GM13977 (cell line): ENCODE measurements at places on chromosomes 7 and 10.

DNA sequence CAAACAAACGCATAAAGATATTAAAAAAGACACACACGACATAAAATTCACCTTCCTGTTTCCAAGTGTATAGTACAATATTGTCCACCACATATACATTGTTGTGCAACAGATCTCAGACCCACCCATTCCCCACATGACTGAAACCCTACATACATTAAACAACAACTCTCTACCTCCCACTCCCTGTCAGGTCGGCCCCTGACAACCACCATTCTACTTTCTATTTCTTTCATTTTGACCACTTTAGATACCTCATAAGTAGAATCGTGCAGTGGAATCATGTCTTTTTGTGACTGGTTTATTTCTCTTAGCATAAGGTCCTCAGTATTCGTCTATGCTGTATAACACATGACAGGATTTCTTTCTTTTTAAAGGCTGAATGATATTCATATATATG, 320.5 kb downstream of the BBS9 start:
- DNase-seq: no peak

DNA sequence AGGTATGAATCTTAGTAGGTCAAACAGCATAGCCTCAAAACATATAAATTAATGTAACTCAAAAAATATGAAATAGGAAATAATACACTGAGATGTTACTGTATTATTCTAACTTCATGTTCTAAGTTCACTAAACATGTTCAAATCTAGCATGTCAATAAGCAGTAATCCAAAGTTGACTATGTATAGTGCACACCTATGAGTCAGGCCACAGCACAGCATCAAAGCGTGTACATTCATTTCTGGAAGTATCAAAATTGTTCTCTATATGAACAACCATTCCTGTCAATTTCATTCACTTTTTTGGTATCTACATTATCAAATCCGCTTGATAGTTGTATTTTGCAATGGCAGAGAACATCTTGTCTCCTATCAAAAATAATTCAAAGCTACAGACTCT, 418.9 kb upstream of the POM121L12 start:
- no peak for DNase-seq

- no peak for DNase-seq
These were observed 39.7 kb downstream of the FRMPD2 start for GRCh38 chr10:48234787-48235186.

DNA sequence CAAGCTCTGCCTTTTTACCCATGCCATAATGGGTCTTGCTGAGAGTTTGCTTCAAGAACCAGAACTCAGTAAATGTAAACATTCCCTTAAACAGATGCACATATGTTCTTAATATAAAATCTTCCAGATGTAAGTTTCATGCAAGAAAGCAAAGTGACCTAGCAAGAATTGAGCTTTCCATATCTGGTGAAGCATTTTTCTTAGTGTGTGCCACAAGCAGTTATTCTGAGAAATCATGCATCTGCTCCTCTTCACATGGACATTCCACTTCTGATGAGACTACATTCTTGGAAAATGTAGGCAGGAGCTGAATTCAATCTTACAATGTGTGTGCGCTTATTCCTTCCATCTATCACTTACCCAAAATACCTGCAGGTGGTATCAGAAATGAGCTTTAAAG, 227.8 kb upstream of the LRRTM3 start:
- DNase-seq: no peak

DNA sequence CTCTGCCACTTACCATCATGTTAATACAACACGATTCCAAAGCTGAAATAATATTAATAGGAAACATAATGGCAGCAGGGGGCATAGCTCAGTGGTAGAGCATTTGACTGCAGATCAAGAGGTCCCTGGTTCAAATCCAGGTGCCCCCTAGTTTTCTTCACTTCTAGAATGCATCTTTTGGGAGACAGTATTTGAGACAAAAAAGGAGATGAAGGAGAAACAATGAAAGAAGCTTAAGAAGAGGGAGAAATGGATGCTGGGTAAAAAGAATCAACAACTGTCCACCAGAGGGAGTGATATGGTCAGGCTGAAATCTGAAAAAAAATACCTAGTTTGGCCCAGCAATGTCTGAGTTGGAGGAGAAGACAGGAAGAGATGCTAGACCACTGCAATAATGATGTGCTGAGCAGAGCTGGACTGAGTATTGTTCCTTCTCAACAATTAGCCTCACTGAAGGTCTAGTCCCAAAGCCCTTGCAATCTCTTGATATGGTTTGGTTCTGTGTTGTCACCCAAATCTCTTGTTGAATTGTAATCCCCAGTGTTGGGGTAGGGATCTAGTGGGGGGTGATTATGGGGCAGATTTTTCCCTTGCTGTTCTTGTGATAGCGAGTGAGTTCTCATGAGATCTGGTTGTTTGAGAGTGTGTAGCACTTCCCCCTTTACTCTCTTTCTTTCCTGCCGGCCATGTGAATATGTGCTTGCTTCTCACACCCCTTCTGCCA, 48.3 kb downstream of the ZNF783 start:
- peak; percentile 69 for DNase-seq
